ENCODE measurements at places on chromosomes 2 and 18. TPM values are rescaled to one million over a fixed set of nuclear protein-coding genes. Genes with fewer than 3 reads are reported as not detected.

The C2orf66 gene
- 0.33 TPM for total RNA-seq

DNA sequence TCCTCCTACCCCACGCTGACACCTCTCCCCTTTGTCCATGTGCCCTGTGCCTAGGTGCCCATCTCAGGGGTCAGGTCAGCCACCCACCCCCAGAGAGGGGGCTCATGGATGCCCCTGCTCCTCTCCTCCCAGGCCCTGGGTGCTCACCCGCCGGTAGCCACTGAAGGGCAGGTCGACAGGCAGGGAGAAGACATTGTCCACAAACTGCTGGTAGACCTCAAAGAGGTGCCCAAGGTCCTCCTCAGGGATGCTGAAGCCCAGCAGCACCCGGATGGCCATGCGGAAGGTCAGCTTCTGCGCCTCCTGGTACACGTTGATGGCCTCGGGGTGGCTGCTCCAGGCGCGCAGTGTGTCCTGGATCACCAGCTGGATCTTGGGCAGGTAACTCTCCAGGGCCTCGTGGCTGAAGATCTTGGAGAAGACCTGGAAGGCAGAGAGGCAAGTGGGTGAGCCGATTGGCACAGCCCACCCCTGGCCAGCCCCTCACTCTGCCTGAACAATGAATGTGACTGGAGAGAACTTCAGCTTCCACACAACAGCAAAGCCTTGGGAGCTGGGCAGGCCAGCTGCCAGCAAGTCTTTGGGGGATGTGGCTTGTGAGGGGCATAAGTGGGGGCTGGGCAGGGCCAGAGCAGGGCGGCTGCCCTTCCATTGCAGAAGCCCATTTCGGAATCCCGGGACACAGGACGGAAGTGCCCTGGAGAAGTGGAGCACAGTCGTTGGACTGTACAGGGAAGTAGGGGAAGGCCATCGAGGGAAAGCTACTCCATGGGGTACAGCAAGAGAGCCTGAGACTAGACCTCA lies 12.5 kb downstream of the CYP26B1 start:
- no peaks in the 10 kb centered on the region for H3K27me3 ChIP-seq
- H3K4me1 ChIP-seq, result no peaks in the 10 kb centered on the region
- no peaks in the 10 kb centered on the region for H3K36me3 ChIP-seq
- no peak overlapping the region for H3K27ac ChIP-seq
- no peak for DNase-seq
- H3K4me3 ChIP-seq, result no peak overlapping the region

GRCh38 chr2:203867561-203868200 lies at the start of gene CTLA4:
TSS of gene CTLA4 (plus strand) at chr2:203867771. CDS start at chr2:203867943, 172 bp downstream.
- peaks cover 61% of the 10 kb centered on the region for H3K4me1 ChIP-seq
- H3K27ac ChIP-seq, result peak within 1 kb of the TSS; percentile 99
- peak; percentile 43 for DNase-seq
- peaks cover 72% of the 10 kb centered on the region for H3K36me3 ChIP-seq
- H3K27me3 ChIP-seq, result no peaks in the 10 kb centered on the region
- H3K4me3 ChIP-seq, result peak within 1 kb of the TSS; percentile 96

DNA sequence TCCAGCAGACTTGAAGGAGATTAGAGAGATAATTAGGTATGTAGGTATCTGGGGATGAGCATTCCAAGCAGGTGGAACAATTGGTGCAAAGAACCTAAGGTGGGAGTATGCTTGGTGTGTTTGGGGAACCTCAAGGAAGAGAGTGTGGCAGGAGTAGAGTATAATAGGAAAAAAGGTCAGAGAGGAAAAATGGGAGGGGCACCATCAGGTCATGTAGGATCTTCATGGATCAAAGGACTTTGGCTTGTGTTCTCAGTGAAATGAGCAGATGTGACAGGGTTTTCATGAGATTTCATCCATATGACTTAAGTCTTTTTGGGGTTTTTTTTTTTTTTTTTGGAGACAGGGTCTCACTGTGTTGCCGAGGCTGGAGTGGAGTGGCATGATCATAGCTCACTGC lies 47.3 kb downstream of the RBBP8 start:
- peaks cover 24% of the 10 kb centered on the region for H3K4me1 ChIP-seq
- H3K36me3 ChIP-seq, result peaks cover 37% of the 10 kb centered on the region
- H3K27me3 ChIP-seq, result no peaks in the 10 kb centered on the region
- DNase-seq, result no peak
- H3K4me3 ChIP-seq, result no peak overlapping the region

GRCh38 chr2:118536306-118536705 lies 311.1 kb downstream of the EN1 start:
- no peak for DNase-seq
- no peak overlapping the region for H3K27ac ChIP-seq
- H3K27me3 ChIP-seq, result no peaks in the 10 kb centered on the region
- H3K36me3 ChIP-seq, result no peaks in the 10 kb centered on the region

DNA sequence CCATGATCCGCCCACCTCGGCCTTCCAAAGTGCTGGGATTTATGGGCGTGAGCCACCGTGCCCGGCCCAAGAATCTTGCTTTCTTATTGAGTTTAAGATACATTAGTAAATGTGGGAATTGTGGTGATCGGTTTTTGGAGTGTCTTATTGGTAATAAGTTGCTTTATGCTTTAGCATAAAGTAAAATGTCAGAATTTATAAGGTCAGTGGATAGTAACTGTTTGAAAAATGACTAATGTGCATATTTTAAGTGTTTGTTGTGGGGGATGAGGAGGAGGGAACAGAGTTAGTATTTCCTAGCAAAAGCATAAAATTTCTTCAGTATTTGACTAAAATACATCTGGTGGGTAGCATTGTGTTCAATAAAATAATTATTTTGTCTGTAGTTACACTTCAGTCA lies 77.4 kb downstream of the SLC39A10 start:
- peaks cover 2% of the 10 kb centered on the region for H3K4me1 ChIP-seq
- no peak for DNase-seq
- H3K4me3 ChIP-seq, result no peak overlapping the region
- H3K27me3 ChIP-seq, result no peaks in the 10 kb centered on the region

All from activated CD4-positive, alpha-beta memory T cell treated with anti-CD3 and anti-CD28 coated beads, Interleukin-2, amount 10 ng/mL, durations not matched to agents 7 days and 5 days (primary cell).